ENCODE measurements at places on chromosomes 1 and 21.

- DNase-seq, result no peak
Measured at GRCh38 chr1:230913496-230913895, 45.2 kb upstream of the C1orf198 start.

DNA sequence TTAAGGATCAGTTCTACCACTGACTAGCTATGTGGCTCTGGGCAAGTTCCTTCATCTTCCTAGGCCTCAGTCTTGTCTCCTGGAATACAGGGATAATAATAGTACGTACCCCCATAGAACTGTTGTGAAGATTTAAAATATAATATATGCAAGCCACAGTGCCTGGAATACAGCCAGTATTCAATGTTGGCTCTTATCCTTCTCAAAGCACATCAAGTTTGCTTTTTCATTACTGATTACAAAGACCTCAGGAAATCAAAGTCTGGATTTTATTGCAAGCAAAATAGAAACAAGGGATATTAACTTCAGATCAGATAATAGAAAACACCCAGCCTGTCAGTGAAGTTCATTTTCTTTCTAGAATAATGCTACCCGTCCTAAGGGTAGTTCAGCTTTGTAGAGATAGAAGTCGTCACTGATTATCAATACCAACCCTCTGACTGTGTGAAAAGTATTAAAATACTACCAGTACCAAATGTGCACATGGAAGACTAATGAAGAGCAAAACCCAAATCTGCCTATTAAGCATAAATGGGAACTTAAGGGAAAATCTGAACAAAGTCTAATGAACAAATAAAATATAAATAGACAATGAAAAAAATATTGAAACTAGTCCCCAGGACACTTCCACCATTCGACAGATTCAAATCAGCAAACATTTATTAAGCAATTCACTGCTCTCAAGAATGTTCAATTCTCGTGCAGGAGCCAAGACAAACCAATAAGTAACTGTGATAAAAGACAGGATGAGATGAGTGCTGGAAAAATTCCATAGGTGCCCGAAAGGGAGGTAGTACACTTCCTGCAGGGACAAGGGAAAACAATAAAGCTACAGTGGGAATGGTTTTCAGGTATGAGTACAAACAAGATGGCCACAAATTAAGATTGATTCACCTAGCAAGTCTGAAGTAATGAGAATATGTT lies 206.2 kb downstream of the SMYD3 start:
- DNase-seq, result no peak

DNA sequence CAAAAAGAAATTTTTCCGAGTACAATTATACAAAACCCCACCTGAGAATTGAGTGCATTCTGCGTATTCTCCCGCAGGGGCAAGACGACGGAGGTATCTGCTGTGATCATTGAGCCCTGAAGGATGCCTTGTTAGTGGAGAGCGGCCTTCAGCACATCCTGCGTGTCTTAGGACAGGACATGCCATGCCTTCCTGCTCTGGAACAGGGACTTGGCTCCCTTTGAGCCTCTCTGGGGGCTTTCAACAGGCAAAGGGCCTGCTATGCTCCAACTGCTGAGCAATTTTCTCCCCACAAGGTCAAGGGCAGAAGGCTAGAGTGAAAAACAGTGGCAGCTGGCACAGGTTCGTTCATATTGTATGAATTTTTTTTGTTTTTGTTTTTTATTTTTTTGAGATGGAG lies 52.4 kb downstream of the TOR1AIP2 start:
- DNase-seq, result no peak

DNA sequence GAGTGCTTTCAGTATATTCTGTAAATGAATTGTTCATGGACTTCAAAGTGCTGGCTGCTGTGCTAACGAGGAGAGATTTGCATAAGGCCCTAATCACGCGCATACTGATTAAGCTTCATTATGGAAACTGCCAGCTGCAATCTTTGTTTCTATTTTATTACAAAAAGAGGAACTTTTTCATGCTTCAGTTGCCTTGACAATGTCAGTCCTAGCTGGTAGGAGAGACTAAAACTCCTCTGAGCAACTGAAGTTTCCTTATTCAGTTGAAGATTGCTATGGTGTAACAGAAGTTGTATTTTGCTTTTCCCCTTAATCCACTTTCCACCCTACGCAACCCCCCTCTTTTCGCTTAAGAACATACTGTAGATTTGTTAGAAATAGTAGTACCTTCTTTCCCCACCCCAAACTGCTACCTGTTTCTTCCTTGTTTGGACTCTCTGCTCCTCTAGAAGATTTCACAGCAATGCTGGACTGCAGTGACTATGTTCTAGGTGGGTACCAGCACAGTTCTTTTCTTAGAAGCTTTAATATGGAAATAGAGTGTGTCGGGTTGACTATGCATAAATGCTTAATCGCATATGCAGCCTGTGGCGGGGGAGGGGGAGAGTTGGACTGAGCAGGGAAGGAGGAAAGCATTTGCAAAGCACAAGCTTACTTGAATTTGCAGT lies 108.3 kb downstream of the POU2F1 start:
- peak; percentile 10 for DNase-seq

DNA sequence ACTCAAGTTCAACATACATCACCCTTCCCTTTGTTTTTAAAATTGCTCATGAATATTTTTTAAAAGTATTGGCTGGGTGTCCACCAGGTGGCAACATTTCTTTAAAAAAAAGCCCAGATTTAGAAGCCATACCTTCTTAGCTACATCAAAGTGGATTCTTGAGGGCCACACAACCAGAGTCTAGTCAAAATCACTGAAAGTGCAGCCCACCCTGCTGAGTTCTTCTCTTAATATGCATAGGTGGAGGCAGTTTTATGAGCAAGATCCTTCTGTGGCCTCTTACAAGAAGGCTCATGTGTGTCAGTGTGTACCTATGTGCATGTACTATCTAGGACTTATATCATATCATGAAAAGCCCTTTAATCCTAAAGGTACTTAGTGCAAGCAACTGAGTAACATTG lies 16.9 kb upstream of the GNG12 start:
- DNase-seq, result no peak

GRCh38 chr1:151581451-151581850 lies 30.4 kb upstream of the SNX27 start:
- no peak for DNase-seq

DNA sequence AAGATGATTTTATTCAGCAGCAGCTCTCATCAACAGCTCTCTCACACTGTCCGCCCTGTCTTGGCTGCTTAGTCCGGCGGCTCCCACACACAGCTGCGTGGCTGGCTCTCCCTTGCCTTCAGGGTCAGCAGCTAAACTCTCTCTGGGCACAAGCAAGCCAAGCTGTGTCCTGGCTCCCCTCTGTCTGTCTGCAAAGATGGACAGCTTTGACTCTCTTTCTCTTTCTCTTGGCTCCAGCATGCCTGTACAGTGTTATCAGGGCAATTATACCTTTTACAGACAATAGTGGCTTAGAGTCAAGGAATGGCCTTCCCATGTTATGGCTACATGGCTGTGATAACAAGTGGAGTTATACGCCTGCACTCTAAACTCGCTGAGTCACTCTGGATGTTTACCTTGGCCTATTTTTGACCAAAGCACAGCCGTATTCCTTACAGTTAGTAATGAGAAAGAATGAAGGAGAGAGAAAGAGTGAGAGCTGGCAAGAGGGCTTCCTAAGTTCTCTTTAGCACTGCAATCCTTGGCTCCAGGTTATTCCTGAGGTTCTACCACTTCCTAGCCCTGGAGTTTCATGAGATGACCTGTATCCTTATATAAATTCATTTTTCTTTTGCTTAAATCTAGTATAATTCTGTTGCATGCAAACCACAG lies 59.9 kb upstream of the ZSWIM5 start:
- DNase-seq, result no peak

All from GM12892 (cell line).